ENCODE measurements at places on chromosomes 2 and 18. TPM values are rescaled to one million over a fixed set of nuclear protein-coding genes. Genes with fewer than 3 reads are reported as not detected.
A peak's percentile ranks its signal among the peaks of the same experiment; 100 is the strongest.

DNA sequence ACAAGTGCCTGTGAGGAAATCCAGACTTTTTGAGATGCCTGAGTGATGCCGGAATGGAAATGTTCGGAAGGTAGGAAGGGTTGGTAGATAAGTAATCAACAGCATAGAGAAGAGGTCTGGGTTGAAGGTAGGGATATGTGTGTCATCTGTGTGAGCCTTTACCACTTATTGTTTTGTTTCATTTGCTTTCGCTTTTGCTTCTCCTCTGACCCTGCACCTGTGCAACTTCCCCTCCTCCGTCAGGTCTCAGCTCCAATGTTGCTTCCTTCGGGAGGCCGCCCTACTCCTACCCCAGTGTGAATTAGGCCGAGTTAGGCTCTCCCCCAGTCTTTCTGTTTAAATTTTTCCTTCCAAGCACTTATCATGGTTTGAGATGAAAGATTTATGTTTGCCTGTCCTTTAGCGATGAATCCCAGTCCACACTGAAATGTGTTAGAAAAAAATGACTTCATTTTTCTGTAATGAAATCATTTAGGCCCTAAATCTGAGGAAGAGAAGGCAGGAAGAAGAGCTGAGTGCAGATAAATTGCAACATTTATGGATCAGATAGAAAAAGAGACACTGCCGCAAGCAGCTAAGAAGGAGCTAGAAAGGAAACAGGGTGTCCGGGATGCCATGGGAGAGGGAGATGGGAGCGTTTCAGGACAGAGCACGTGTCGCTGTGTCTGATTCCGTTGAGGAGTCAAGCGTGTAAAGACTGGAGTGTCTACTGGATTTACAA, 139.6 kb upstream of the PELI1 start:
- DNase-seq, result no peak

DNA sequence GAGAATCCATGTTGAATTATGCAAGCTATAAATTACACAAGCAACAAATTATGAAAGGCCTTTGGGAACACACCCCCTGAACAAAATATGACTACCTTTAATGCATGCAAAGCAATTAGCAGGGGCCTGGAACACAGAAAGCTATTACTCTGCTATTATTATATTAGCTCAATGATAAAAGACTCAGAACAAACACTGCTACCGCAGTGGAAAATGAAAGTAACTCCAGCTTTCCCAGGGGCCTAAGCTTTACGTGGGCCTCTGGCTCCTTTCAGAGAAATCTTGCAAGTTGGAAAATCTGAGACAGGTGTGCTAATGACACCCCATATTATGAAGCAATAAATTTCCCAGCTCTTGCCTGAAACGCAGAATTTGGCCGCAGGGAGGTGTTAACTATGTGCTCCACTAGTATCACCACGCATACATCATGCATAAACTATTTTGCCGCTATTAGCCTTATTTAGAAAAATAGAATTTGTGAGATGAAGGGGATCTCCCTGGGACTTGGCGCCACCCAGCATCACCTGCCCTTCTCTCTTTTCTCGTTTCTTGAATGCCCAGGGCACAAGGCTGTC, 321.6 kb upstream of the LYPD1 start:
- DNase-seq, result no peak

GRCh38 chr2:175874291-175874690, 127.8 kb downstream of the LNPK start:
- no peak for DNase-seq

GRCh38 chr2:174338671-174339560, 4.2 kb downstream of the SP9 start:
- DNase-seq, result no peak

- peak; percentile 87 for DNase-seq
These were observed 59.8 kb upstream of the SLC38A11 start for GRCh38 chr2:165015052-165015642.

- no peak for DNase-seq
These were observed 31.6 kb upstream of the MAP3K20 start for GRCh38 chr2:173043897-173044519.

DNA sequence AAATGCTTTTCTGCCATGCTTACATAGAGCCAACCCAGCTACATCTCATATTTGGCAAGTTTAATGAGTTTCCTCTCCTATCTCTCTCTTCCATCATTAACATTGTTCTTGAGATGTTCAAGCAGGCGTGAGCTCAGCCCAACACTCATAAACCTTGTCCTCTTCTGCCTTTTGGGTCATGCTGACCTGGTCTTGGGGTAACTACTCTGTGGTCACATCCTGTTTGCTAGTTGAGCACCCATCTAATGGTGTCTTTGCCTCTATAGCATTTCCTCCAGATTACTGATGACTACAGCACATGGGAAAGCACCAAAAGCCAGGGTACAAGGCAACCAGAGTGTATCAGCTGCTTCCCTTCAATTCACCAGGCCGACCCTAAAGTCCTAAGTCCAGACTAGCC, 366.9 kb upstream of the HNRNPA3 start:
- DNase-seq, result no peak

The ZAP70 gene
- total RNA-seq, result 0.44 TPM

The ELOA2 gene
- not detected for total RNA-seq

The MC4R gene
- total RNA-seq, result not detected

The VWC2L gene
- total RNA-seq, result not detected

The MALL gene
- 0.68 TPM for total RNA-seq

The ZNF512 gene
- 43.6 TPM for total RNA-seq
